ENCODE measurements at places on chromosomes 16 and 17.

- DNase-seq = no peak
These were observed 17.5 kb downstream of the ACSF2 start for GRCh38 chr17:50443505-50443974.

DNA sequence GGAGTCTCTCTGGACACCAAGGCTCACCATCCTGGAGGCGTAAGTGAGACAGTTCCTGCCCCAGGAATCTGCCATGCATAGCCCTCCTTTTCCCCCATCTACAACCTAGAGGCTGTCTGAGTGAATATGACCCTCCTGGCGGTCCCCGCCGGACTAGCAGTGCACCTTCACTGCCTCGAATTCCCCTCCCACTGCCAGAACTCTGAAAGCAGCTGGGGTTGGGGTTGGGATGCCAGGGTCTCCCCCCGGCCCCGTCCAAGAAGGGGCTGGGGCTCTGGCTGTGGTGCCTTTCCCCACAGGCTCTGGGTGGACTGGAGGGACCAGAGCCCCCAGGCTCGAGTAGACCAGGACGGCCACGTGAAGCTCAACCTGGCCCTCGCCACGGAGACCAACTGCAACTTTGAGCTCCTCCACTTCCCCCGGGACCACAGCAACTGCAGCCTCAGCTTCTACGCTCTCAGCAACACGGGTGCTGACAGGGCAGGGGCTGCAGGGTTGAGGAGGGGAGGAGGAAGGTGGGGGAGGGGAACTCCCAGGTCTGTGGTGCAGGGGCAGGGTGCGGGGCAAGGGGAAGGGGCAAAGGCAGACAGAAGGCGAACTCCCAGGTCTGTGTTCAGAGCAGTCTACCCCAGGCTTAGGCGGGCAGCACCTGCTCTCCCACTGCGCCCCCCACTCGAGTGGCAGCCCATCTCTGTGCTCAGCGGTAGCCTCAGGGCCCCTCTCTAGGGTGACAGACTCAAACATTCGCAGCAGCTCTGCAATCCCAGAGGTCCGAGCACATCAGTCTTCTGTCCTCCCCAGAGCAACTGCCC, 1.2 kb downstream of the ZACN start:
- no peak for DNase-seq

DNA sequence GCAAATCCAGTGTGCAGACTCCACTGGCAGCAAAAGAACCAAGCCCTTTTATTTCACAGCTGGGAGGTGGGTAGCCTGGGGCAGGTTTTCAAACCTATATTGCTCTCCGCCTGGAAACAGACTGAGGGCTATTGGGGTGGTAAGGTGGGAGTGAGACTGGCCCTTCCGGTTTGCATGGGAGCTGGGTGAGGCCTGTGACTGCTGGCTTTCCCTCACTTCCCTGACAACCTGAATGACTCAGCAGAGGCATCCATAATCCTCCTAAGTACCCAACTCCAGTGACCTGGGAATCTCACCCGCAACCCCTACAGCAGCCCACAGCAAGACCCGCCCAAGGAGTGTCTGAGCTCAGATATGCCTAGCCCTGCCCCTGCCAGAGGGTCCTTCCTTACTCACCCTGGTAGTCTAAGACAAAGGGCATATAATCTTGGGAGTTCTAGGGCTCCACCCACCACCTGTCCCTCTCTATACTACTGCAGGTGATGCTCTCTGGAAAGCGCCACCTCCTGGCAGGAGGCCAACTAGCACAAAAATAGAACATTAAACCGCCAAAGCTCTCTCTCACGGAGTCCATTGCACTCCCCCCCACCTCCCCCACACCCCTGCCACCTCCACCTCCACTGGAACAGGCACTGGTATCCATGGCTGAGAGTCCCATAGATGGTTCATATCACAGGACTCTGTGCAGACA, 602.0 kb upstream of the C16orf82 start:
- DNase-seq = no peak

DNA sequence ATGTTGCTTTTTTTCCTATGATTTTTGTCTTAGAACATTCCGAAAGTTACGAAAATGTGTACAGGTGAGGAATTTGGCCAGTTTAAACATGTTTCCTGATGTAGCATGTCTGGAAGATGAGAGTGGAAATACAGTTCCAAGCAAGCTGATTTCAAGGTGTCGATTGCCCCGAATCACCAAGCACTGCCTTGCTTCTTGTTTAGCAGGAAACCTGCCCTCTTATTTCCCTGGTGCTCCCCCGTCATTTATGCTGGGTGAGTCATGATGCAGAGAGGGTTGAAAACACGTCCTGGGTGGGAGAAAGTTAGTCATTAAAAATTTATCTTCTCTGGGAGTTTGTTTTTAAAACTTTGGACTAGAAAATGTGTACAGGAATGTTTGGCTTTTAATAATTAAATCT, 608.6 kb upstream of the EEF2KMT start:
- no peak for DNase-seq

DNA sequence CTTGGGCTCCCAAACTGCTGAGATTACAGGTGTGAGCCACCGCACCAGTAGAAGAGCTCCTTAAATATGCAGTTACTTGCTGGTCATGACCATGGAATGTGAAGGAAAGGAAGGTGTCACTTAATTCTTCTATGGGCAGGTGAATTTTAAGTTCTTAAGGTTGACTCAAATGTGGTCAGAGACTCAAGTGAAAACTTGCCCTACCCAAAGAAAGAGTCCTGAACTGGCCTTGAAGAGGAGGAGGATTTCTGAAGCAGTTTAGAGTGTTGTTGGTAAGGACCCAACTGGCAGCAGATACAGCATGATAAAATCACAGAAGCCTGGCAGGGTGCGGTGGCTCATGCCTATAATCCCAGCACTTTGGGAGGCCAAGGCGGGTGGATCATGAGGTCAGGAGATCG, 29.4 kb downstream of the CHD9 start:
- no peak for DNase-seq

GRCh38 chr16:80150978-80151721, 389.6 kb upstream of the DYNLRB2 start:
- DNase-seq = no peak

DNA sequence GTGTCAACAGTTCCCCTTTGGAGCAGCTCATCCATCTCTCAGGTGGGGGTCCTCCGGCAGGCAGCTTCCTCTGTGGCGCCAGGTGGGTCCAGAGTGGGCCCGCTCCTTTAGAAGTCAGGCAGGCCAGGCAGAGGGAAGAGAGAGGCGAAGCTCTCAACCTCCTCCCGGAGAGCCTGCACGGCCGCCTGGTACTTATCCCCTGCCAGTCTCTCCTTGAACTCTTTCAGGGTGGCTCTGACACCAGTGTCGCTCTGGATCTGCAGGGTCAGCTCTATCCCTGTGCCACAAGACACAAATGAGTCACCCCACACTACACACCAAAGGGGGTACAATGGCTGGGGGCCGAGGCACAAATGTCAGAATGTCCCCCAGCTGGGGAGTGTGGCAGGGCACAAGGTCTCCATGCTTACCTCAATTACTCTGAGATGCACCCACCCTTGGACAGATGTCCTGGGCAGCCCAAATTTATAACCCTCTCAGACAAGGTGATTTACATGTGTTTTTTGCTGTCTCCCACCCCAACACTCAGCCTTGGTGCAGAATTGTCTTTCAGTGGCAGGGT, 13.6 kb downstream of the SMCR8 start:
- no peak for DNase-seq

DNA sequence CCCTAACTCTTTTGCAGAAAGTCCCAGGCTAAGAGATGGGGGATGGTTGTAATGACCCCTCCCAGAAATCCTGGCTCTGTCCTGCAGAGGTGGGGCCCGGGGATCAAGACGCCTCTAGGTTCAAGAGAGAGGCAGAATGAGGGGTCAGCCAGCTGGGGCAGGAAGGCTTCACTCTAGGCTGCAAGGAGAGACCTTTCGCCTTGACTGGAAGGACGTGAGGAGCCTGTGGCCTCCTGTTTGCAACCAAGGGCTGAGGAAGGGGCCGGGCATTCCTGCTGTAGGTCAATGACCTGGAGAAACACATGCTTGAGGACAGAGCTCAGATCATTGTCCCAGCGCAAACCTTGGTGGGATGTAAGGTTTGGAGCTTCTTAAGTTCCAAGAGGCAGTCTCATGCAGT, 8.7 kb upstream of the CETP start:
- DNase-seq = no peak

DNA sequence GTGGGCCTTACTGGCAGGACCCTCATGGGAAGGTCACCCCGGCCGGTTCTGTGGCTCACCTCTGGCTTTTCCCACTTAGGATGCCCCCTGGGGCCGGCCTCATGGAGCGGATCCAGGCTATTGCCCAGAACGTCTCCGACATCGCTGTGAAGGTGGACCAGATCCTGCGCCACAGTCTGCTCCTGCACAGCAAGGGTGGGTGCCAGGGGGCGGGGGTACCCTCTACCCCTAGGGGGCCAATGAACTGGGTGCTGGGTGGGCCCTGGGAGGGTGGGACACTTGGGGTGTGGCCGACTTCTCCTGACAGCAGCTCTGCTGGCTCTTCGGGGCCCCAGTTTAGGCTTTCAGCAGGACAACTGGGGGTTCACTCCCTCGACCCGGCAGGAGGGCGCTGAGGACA, 34.3 kb downstream of the MGAT5B start:
- DNase-seq = no peak

- no peak for DNase-seq
These were observed 20.6 kb upstream of the PRKAR1A start for GRCh38 chr17:68491381-68492231.

DNA sequence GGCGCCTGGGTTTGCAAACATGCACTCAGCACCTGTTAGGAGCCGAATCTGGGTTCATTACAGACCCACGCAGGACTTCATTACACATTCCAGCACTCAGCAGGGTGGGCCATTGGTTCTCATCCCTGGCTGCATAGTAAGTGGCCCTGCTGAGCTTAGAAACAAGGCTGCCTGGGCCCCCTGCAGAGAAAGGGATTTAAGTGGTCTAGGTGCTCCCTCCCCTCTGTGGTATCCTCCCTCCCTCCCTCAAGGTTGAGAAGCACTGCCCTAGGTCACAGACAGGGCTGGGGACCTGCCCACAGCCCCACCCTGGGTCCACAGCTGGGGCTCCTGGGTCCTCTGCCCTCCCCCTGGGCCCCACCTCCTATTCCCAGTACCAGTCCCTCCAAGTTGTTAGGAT, 28.3 kb downstream of the WNT3 start:
- DNase-seq = no peak

- no peak for DNase-seq
These were observed 5.9 kb downstream of the CCL7 start for GRCh38 chr17:34275881-34276280.

- DNase-seq = no peak
These were observed 21.2 kb upstream of the LGALS9 start for GRCh38 chr17:27609611-27610303.

GRCh38 chr16:88491560-88492310, 38.7 kb downstream of the ZFPM1 start:
- no peak for DNase-seq

- no peak for DNase-seq
These were observed 94.1 kb downstream of the PRKCB start for GRCh38 chr16:23929856-23930255.

DNA sequence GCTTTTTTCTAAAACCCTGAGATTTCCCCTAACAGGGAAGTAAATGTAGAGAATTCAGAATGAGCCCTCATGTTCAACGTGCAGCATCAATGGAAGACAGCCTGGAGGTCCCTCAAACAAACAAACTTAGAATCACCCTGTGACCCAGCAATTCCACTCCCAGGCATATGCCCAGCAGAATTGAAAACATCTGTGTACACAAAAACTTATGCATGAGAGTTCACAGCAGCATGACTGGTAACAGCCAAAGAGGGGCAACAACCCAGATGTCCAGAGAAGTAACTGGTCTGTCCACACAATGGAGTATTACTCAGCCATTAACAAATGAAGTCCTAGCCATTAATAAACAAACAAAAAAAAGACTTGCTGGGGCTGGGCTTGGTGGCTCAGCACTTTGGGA, 252.7 kb downstream of the PARN start:
- no peak for DNase-seq

- no peak for DNase-seq
These were observed 30.0 kb upstream of the CLEC18A start for GRCh38 chr16:69921127-69921526.

- DNase-seq = no peak
These were observed 594 bp upstream of the ABCA6 start for GRCh38 chr17:69142175-69142802.

GRCh38 chr16:71648162-71648561, 22.2 kb downstream of the MARVELD3 start:
- DNase-seq = no peak

- DNase-seq = no peak
These were observed 197.1 kb upstream of the RPL38 start for GRCh38 chr17:74006371-74006770.

GRCh38 chr16:85687651-85688471, 893 bp downstream of the GINS2 start:
- no peak for DNase-seq

GRCh38 chr16:83389751-83390150, 418.0 kb upstream of the HSBP1 start:
- no peak for DNase-seq

Data from left renal cortex interstitium (tissue), 4 donors.